ENCODE measurements at places on chromosomes 7 and 10.

DNA sequence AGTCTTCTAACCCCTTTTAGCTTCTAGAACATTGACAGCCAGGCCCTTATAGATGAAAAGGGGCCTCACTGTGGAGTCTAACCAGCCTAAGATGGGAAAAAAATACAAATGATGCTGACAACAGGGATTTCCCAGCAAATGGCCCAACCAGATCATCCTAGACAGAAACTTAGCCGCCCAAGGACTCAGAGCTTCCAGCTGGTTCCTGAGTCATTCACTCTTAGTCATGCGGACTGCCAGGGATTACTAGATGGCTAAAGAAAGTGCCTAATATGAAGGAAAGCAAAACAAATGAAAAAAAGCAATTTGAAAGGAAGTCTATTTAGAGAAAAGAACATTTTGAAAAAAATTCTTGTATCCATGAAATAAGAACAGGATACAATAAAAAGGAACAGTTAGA lies 23.7 kb downstream of the TSPAN14 start:
- DNase-seq = peak; percentile 90

- DNase-seq = no peak
Observed at GRCh38 chr7:22563032-22563501, 63.1 kb upstream of the STEAP1B start.

GRCh38 chr10:86664341-86665217 lies 3.7 kb upstream of the LDB3 start:
- DNase-seq = no peak

DNA sequence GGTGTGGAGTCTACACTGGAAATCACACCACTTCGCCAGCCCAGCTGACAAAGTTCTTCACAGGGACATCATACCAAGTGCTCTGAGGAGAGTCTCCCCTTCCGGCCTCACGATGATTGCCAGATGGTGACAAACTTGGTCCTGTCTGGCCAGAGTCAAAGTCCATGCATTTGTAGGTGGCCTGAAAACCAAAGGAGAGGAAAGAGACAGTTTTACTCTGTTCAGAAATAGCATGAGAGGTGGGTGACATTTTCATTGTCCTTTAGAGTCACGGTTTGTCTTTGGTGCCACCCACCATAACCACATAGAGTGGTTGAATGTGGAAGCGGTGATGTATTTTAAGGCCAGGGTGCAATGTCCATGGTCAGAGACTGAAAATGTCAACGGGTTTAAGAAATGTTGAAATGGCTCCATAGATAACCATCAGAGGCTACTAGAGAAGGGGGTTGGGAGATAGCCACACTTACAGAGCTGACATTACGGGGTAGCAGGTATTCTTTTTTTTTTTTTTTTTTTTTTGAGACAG lies 33.0 kb downstream of the BTBD16 start:
- no peak for DNase-seq

Data from kidney tubule cell (primary cell).